ENCODE measurements at places on chromosomes 6 and 20.

DNA sequence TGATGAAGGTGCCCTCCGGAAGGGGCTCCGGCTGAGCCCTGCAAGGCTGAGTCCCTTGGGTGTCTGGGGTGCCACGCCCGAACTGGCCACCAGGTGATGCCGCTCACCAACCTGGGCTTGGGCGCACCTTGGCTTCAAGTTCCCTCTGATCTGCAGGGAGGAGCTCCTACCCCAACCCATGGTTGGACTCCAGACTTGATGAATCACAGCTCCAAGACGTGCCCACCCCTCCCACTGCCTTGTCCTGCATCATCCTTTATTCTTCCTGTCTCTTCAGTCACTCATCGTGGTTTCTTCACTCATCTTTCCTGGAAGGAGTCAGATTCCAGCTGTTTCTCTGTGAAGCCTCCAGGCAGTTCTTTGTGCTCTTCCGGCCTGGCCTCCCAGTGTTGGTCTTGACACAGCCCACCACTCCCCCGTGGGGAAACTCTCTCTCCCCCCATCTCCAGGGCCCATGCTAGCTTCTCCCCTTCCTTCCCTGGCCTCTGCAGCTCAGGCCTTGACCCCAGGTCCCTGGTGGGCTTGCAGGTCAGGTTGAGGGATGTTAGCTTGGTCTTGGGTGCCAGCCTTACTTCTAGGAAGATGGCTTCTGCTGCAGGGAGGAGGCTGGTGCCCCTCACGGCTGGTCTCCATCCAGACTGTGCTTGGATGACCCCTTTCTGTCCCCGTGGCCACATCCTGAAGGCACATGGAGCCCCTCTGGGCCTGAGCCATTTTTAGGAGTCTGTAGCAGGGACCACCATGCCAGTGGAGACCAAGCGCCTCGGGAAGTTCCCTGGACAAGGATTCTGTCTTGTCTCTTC is 2.6 kb upstream of the ZBP1 start:
- DNase-seq = peak; percentile 70

- no peak for DNase-seq
Observed at GRCh38 chr20:43968341-43969000, 53.8 kb downstream of the TOX2 start.

DNA sequence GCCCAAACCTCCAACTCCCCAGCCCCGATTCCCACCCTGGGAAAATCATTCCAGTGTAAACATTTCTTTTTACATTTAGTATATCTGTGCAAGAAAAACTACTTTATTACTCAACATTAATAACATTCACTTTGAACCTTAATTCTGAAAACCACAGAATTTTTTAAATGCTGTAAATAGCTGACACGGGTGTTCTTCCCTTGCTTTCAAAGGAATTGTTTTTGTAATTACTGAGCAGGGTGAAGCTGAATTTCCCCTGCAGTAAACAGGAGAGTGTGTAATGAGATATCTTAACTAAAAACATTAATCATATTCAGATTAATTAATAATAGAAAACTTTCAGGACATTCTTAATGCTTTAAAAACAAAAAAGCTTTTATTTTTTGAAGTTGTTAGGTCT is 99.3 kb upstream of the CITED2 start:
- DNase-seq = no peak

GRCh38 chr6:36727505-36728021 is 29.9 kb downstream of the RAB44 start:
- DNase-seq = no peak

DNA sequence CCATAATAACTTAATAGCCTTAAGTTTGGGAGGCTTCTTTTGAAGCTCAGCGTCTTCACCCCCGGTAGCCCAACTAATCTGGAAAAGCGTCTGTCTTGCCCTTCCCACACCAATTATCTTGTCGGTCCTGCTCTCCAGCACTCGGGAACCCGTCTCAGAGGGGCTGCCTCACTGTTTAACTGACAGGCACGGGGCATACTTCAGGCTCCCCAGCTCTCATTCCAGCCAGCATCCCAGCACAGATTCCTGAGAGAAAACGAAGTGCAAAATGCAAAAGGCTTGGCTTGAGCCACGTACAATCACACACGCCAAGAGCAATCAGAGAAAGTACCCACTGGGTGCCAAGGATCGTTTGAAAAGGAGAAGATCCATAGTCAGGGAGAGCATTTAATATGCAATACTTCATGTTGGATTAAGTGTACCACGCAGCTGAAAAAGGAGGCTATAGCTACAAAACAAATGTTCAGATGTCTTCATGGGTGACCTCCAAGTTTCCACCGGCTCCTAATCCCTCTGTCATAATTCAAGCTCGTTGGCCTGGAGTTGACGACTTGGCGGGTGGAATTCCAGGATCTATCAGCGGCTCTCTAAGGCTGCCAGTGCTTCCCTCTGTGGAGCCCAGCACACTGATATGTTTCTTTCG is 53.7 kb upstream of the STX16 start:
- no peak for DNase-seq

DNA sequence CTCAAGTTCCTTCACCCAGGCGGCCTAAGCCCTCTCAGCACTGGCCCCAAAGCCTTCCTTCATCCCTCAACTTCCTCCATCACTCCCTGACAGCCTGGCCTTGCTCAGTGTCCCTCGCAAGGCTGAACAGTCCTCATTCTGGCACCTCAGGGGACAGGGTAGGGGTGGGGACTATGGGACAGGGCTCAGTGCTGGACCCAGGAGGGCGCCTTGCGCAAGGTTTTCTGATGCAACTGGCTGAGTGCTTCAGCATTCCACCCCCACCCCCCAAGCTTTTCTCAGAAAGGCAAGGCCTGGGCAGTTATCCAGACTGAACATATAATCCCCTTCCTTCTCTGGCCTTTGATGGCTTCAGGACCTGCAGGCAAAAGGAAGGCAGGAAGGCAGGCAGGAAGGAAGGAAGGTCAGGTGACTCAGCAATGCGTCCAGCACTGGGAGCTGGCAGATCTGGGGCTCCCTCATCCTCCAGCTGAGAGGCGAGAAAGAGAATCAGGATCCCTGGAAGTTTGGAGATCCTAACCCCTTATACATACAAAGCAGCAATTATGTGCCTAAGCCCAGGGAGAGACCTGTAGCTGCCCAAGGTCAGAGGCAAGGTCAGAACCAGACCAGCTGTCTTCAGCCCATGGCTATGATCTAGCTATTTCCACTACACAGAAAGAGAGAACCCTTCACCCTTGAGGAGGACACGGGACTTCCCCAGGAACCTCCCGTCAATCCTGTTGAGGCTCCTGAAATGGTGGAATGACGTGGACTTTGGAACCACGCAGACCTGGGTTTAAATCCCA is 8.6 kb upstream of the TRIB3 start:
- DNase-seq = no peak

DNA sequence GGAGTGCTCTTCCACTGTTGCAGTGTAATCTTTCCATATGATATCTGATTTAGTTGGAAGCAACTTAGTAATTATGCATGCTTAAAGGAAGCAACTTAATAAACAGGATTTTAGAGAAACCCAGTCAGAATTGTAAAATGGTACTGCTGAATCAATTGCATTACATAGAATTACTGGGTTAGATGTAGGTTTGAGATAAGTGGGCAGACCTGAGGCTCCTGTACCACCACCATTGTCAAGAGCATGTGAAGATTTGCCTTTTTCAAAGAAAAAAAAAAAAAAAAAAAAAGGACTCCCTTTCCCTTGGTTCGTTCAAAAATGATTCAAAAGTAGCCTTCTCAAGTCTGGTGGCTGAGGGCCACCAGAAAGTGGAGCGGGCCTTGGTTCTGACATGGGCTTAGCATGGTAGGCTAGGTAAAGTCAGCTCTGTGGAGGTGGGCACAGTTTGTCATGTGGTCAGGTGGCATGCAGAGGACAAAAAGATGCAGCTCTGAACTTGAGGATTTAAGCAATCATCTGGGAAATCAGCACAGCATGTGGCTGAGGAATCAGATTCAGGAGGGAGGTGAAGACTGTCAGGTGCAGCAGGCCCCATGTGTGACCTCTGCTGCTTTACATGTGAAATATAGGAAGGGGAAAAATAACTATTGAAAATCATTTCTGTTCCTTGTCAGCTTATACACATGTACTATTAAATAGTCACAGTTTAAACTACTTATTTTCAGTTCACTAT is 32.4 kb downstream of the ARID1B start:
- no peak for DNase-seq

DNA sequence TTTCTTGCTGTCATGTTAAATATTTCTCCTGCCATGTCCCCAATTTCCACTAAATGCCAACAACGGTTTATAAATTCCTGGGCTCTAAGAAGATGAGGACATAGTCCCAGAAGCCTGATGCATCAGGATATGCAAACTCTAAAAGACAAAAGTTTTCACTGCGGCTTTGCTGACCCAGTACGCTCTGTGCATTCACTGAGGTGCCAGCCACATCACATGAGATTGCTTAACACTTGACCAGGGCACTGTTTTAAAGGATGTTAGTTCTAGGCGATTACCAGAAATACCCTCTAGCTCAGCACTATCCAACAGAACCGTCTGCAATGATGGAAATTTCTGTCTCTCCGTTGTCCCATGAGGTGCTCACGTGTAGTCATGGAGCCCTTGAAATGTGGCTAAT is 19.9 kb upstream of the ADTRP start:
- no peak for DNase-seq

GRCh38 chr20:59170406-59171349 is 7.1 kb downstream of the ZNF831 start:
- no peak for DNase-seq

DNA sequence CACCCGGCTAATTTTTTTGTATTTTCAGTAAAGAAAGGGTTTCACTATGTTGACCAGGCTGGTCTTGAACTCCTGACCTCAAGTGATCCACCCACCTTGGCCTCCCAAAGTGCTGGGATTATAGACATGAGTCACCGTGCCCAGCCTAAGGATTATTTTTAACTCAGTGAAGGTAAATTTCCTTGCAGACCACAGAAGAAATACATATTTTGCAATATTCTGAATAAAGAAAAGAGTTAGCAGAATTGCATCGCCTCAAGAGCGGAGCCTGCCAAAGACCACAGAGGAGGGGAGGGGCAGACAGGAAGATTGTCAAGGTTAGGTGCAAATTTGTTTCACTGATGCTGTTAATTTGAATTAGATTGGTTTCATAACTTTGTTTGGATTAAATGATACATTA is 47.4 kb downstream of the SOD2 start:
- DNase-seq = no peak

- no peak for DNase-seq
Observed at GRCh38 chr6:109623288-109623687, 67.7 kb downstream of the AK9 start.

DNA sequence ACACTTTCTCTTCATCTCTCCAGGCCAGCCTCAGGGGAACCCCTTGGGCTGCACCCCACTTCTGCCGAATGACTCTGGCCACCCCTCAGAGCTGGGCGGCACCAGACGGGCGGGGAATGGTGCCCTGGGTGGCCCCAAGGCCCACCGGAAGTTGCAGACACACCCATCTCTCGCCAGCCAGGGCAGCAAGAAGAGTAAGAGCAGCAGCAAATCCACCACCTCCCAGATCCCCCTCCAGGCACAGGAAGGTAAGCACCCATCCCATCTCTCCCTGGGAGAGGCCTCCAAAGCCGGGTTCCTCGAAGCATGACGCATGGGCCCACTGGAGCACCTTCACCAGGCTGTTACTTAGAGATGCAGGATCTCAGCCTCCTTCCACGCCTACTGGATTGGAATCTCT is 11.3 kb downstream of the MDFI start:
- no peak for DNase-seq

GRCh38 chr6:32792901-32793435 is 23.8 kb downstream of the HLA-DOB start:
- no peak for DNase-seq

- DNase-seq = no peak
Observed at GRCh38 chr6:24313251-24314141, 44.4 kb downstream of the DCDC2 start.

- no peak for DNase-seq
Observed at GRCh38 chr6:142469220-142469619, 167.4 kb downstream of the ADGRG6 start.

DNA sequence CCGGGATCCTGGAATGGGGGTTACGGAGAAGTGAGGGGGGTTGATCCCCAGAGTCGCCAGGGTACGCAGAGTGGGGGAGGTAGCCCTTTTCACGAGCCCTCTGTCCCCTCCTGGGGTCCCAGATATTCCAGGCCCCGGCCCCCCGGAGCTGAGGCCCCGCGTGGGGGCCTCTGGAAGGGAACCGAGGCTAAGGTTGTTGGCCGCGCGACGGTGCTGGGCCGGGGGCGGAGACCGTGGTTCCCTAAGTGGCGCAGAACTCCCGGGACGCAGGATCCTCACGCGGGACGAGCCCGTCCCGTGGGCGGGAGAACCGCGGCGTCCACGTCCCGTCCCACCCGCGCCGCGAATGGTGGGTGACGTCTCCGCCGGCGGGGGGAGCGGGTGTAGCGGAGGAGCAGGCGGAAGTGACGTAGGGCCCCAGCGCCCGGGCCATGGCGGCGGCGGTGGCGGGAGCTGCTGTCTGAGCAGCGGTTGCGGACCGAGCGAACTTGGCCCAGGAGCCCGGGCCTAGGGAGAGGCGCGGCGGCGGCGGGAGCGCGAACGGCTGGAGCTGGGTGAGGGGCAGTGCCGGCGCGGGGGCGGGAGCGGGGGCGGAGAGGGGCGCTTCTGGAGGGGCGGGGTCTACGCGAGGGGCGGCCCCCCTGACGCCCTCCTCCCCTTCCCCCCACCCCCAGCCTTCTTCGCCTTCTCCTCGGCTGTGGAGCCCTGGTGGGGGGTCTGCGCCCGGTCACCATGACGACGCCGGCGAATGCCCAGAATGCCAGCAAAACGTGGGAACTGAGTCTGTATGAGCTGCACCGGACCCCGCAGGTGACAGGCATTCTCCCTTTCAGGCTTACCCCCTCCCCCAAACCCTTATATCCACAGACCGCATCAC is at the start of gene RING1:
RING1 (plus strand) TSS at position 410 of the 877 bp plus-strand sequence; CDS start at position 733, 323 bp downstream.
- peak; percentile 83 for DNase-seq

GRCh38 chr6:96499781-96500180 is 21.8 kb upstream of the UFL1 start:
- peak; percentile 23 for DNase-seq

- DNase-seq = no peak
Observed at GRCh38 chr6:20211941-20212391, 303 bp downstream of the MBOAT1 start.

DNA sequence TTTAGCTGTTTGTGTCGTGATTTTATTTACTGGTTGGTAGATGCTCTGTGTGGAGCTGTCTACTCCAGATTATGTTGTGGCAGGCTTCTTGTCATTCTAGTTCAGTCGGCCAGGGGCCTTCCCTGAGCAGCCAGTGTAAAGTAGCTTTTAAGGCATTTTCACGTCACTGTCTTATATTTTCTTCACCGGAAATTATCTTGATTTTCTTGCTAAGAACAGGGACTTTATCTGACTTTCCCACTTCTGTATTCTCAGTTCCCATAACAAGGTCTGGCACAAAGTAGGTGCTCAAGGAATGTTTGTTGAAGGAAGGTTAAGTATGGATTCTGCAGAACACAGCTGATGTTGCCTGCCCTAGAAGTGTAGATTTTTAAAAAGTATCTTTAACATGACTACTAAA is 868 bp downstream of the LTV1 start:
- no peak for DNase-seq

All from activated CD4-positive, alpha-beta T cell treated with anti-CD3 and anti-CD28 coated beads, Interleukin-2, amount 50 U/mL, for 4 hours (primary cell).